ENCODE measurements at places on chromosomes 12 and 14.

- no peak for DNase-seq
Measured at GRCh38 chr14:99634443-99634842, 10.5 kb upstream of the HHIPL1 start.

- DNase-seq: no peak
Measured at GRCh38 chr14:68113343-68113930, 293.9 kb downstream of the RAD51B start.

DNA sequence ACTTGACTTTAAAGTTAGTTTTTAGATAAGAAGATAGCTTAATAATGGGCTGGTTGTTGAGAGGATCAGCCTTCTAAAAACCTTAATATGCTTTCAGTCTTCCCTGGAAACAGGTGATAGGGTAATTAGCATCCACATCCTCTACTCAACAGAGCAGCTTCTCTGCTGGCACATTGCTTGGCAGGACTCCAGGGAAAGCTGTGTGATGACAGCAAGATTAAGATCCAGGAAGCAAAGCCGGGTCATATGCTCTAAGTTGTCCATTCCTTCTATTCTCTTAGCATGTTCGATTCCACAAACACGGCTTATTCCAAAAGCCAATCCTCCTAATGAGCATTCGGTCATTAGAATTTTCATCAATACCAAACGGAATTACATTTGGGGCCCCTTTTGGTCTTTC, 87.0 kb downstream of the HMGA2 start:
- no peak for DNase-seq

- DNase-seq: no peak
Measured at GRCh38 chr14:54105898-54106297, 149.3 kb upstream of the BMP4 start.

- DNase-seq: no peak
Measured at GRCh38 chr12:25655702-25656101, 102.6 kb upstream of the LMNTD1 start.

Measured in stimulated activated CD4-positive, alpha-beta T cell treated with anti-CD3 and anti-CD28 coated beads, Interleukin-4, amount 100 ng/mL, for 24 hours (primary cell).